ENCODE measurements at places on chromosomes 4 and X.

DNA sequence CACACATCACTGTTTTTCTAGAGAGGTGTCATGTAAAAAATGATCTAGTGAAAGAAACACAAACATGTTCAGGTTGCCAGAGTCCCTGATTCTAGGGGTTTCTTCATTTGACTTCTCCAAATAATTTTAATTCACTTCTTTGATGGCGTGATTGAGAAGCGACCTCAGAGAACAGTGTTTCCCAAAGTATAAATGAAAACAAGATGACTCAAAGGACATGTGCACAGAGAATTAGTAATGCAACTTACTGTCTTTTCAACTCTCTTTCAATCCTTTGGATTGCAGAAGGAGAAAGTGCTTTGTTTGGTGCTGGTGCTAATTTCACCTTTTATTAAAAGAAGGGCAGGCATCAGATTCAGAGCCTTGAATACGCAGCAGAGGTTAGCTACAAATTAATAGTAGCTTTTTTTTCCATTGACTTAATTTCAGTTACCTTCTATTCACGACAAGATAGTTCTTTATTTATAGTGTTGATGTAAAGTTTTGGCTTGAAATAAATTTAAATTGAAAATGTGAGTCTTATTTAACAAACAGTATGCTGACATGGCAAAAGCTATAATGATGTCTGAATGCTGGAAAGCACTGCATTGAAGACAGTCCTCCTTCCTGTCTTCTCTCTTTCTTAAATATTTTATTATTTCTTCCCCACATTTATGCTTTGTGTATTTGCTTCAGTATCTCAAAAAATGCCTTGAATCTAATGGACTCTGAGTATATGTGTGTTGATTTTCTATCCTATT lies 85.1 kb downstream of the SLC10A7 start:
- no peak overlapping the region for H3K27ac ChIP-seq
- no peaks in the 10 kb centered on the region for H3K4me1 ChIP-seq
- H3K27me3 ChIP-seq: no peaks in the 10 kb centered on the region
- no peaks in the 10 kb centered on the region for H3K36me3 ChIP-seq
- no peak overlapping the region for H3K4me3 ChIP-seq
- no peak for DNase-seq

DNA sequence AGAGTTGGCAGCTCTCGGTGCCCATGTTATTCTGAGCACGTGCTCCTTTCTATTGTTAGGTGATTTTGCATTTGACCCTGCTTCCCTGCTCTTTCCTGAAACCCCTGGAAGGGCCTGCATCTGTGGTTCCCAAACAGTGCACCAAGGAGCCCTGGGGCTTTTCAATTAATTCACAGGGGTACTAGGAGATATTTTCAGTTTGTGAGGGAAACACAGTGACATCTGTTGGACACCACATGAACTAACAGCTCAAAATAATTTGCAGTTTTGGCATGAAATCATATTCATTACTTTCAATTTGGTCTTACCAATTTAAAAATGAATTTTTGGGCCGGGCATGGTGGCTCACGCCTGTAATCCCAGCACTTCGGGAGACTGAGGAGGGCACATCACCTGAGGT lies 156.6 kb downstream of the GATB start:
- no peaks in the 10 kb centered on the region for H3K4me1 ChIP-seq
- no peak overlapping the region for H3K27ac ChIP-seq
- H3K4me3 ChIP-seq: no peak overlapping the region
- H3K36me3 ChIP-seq: peaks cover 3% of the 10 kb centered on the region
- H3K27me3 ChIP-seq: no peaks in the 10 kb centered on the region
- no peak for DNase-seq

- no peak overlapping the region for H3K27ac ChIP-seq
- H3K4me3 ChIP-seq: no peak overlapping the region
- H3K27me3 ChIP-seq: no peaks in the 10 kb centered on the region
- peaks cover 4% of the 10 kb centered on the region for H3K36me3 ChIP-seq
- H3K4me1 ChIP-seq: no peaks in the 10 kb centered on the region
Measured at GRCh38 chrX:54288277-54288676, 69.6 kb downstream of the WNK3 start.

DNA sequence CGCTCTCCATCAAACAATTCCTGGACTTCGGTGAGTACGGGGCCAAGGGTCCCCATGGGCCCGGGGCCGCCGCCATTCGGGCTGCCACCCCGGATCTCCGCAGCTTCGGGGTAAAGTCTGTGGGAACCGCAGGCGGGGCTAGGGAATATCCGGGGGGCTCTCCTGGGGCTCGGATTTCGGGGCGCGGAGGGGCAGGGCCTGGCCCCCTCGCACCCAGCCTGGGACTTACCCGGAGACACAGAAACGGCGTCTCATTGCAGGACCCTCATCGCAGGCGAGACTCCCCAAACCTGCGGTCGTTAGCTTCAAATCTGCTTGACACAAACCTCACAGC lies 413 bp downstream of the PDK3 start:
- H3K36me3 ChIP-seq: no peaks in the 10 kb centered on the region
- H3K4me1 ChIP-seq: no peaks in the 10 kb centered on the region
- H3K4me3 ChIP-seq: peak overlapping the region; percentile 79
- H3K27ac ChIP-seq: no peak overlapping the region

- no peaks in the 10 kb centered on the region for H3K36me3 ChIP-seq
- no peak for DNase-seq
- H3K27ac ChIP-seq: no peak overlapping the region
- H3K27me3 ChIP-seq: no peaks in the 10 kb centered on the region
- H3K4me3 ChIP-seq: no peak overlapping the region
Measured at GRCh38 chr4:188295899-188296298, 156.7 kb downstream of the TRIML1 start.

DNA sequence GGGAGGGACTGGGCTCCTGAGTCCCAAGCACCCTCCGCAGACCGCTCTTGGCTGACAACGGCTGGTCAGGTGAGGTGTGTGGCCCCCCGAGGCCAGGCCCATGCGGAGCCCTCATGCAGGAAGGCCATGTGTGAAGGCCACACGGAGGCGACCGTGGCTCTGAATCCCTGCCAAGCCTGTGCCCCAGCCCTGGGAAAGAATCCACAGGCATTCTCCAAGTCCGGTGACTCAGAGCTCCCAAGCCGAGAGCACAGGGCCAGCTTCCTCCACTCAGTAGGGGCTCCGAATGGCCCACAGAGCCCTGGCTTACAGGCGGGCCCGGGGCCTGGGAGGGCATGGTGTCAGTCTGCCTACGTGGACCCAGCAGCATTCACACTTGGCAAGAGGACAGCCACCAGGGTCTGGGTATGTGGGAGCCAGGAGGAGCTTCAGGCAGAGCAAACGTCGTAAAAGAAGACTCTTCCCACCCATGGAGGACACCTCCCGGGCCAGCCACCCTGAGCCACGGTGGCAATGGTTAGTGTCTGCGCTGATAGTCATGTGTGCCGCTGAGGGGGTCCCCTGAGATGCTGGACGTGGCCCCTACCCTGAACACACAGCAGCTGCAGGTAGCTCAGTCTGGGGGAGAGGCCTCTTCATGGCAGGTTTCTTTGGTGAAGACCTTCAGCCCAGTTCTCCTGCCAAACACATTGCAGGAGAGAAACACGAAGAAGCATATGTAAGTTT lies 105.7 kb downstream of the PSAPL1 start:
- H3K27me3 ChIP-seq: no peaks in the 10 kb centered on the region
- H3K4me3 ChIP-seq: no peak overlapping the region
- no peaks in the 10 kb centered on the region for H3K36me3 ChIP-seq
- no peak overlapping the region for H3K27ac ChIP-seq

DNA sequence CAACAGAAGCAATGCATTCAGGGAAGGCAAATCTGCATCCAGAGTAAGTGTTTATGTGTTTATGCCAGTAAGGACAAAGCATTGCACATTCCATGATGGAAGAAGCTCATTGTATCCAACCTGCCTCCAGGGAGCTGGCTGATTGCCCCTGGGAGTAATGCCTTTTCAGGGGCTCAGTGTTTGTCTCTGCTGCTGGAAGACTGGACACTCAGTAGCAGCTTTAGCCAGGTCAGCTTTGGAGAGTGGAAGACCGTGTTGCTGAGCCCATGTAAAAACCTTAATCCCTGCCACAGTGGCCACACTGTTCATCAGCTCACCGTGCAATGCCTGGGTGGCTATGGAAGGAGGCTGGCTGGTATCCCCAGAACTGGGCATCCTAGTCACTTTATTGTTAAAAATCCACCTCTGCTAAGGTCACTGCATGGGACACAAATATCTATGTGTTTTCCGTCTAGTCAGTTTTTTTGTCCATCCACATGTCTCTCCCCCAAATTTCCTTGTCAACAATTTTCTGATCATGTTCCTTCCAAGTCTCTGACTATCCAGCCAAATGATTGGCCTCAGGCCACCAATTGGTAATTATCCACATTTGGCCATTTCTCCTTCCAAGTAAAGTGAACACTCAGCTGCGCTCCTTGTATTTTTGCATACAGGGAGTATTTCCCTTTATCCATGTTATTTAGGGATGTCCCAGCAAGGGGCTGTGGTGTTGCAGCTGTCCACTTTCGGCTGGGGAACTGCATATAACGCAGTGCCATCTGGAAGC lies 2044.5 kb upstream of the AGA start:
- H3K27me3 ChIP-seq: no peaks in the 10 kb centered on the region
- no peak overlapping the region for H3K4me3 ChIP-seq
- no peaks in the 10 kb centered on the region for H3K36me3 ChIP-seq
- no peak for DNase-seq
- H3K4me1 ChIP-seq: no peaks in the 10 kb centered on the region
- H3K27ac ChIP-seq: no peak overlapping the region

Measured in iPS DF 6.9 (cell line).